ENCODE measurements at places on chromosomes 2 and 18. TPM values are rescaled to one million over a fixed set of nuclear protein-coding genes. Genes with fewer than 3 reads are reported as not detected.
A peak's percentile ranks its signal among the peaks of the same experiment; 100 is the strongest.

DNA sequence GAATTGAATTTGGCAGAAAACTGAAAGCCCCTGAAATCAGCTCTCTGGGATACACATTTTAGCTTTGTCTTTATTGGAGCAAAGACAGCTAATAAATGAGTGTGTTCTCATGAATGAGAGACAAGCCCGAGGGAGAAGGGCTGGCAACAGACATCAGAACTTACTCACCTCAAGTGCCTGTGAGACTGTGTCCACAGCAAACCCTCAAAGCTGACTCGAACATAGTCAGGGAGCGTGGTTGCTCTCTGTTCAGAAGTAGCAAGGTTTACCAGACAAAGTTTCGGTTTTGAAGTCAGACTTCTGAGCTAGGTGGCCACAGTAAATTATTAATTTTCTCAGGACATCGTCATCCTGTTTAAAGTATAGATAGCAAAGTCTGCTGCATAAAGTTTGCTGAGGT, 207.9 kb downstream of the CMPK2 start:
- H3K4me3 ChIP-seq: no peak overlapping the region
- no peak for DNase-seq
- no peaks in the 10 kb centered on the region for H3K4me1 ChIP-seq

DNA sequence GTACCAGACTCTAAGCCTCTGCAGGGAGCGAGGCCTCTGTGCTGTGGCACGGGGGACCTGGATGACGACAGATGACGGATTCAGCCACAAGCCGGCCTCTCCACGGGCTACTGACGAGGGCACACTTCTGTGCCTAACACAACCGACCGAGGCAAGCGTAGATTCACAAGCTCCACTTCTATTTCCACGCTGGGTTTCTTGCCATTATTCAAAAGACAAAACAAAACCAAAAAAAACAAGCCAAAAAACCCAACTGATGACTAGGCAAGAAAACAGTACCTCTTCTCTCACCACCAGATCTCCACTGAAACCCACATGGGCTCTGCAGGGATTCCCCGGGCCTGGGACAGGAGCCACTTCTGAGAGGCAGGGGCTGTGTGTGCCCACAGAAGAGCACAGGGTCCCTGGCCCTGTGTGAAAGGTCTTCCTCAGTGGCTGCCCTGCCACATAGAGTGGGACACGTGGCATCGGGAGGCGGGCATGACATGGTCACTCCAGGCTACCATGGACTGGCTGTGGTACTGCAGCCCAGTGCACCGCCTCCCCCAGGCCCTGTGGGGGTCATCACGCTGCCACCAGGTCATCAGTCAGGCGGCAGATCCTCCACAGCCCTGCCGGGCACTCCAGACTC, 254.7 kb downstream of the HDAC4 start:
- DNase-seq: peak; percentile 16
- H3K4me3 ChIP-seq: no peak overlapping the region
- H3K27me3 ChIP-seq: no peaks in the 10 kb centered on the region
- H3K36me3 ChIP-seq: no peaks in the 10 kb centered on the region
- H3K27ac ChIP-seq: no peak overlapping the region

GRCh38 chr2:207534417-207534816, 4.7 kb downstream of the CREB1 start:
- no peaks in the 10 kb centered on the region for H3K27me3 ChIP-seq
- peaks cover 15% of the 10 kb centered on the region for H3K4me1 ChIP-seq
- H3K27ac ChIP-seq: peak overlapping the region; percentile 6
- no peak for DNase-seq

DNA sequence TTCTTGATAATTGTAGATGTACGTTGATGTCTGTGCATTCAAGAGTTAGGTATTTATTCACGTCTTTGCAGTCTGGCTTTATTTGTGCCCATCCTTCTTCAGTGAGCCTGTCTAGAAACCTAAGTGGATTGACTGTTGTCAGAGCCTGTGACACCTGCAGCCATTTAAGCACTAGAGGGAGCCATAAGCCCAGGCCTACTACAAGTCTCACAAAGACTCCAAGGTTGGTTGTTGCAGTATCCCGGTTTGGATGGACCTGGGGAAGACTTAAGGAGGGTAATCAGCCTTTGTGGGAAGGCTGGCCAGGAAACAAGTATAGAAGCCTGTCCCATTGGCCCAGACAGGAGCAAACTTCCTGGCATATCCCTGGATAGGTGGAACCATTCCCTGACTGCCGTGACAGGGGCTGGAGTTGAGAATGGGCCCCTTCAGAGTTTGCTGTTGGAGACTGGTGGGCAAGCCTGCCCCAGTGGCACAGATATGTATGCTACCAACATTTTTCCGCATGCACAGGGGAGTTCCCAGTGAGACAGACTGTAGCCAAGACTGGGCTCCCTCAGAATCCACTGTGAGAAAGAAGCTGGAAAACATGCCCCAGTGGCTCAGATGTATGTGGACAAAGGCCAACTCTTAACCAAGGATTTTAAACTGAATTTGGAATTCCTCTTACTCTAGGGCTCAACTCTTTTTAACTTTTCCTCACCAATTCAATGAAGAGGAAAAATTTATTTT, 9.3 kb upstream of the LRRC30 start:
- no peak overlapping the region for H3K4me3 ChIP-seq
- no peaks in the 10 kb centered on the region for H3K4me1 ChIP-seq
- peak; percentile 4 for DNase-seq
- no peaks in the 10 kb centered on the region for H3K27me3 ChIP-seq

- H3K27me3 ChIP-seq: no peaks in the 10 kb centered on the region
- no peaks in the 10 kb centered on the region for H3K4me1 ChIP-seq
- no peak overlapping the region for H3K4me3 ChIP-seq
- DNase-seq: no peak
These were observed 86.6 kb downstream of the MARCO start for GRCh38 chr2:119028327-119029174.

DNA sequence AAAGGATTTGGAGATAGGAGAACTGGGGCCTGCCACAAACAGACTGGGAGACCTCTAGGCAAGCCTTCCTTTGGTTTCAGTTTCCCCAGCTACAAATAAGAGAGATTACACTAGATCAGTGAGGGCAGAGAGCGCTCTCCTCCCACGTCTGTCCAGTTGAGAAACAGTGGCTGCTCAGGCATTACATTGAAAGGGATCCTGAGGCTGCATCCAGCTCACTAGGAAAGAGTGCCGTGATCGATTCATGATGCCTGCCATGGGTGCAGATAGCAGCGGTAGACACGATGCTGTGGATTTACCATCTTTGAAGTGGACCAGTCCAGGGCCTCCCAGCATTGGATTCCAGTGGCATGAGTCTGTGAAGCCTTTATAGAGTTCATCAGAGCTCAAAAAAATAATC, 62.6 kb downstream of the EN1 start:
- H3K36me3 ChIP-seq: no peaks in the 10 kb centered on the region
- H3K4me3 ChIP-seq: no peak overlapping the region
- no peaks in the 10 kb centered on the region for H3K4me1 ChIP-seq
- H3K27ac ChIP-seq: no peak overlapping the region
- H3K27me3 ChIP-seq: peaks cover 2% of the 10 kb centered on the region
- no peak for DNase-seq

The RMC1 gene
- total RNA-seq: 41.9 TPM

DNA sequence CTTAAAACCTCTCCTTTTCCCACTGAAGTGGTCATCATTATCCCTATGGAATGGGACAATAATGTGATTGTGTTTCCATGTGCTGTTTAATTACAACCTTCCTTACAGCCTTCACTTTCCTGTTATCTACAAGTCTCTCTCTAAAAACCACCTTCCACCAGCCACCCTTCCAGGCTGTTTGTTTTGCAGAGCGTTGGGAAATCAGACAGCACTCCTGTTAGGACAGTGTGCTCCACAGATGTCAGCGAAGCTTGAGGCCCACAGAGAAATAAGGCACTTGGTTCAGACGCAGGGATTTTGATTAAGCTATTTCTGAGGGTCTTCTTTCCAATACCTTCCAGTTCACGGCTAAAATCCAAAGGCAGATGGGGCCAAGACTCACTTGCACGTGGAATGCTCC, 32.3 kb upstream of the ASPRV1 start:
- H3K27ac ChIP-seq: no peak overlapping the region
- no peaks in the 10 kb centered on the region for H3K4me1 ChIP-seq
- H3K36me3 ChIP-seq: peaks cover 6% of the 10 kb centered on the region
- H3K27me3 ChIP-seq: no peaks in the 10 kb centered on the region

GRCh38 chr2:162072976-162073887, 783 bp downstream of the DPP4 start:
- H3K27ac ChIP-seq: peak overlapping the region; percentile 28
- H3K36me3 ChIP-seq: no peaks in the 10 kb centered on the region
- peak overlapping the region; percentile 91 for H3K4me3 ChIP-seq

DNA sequence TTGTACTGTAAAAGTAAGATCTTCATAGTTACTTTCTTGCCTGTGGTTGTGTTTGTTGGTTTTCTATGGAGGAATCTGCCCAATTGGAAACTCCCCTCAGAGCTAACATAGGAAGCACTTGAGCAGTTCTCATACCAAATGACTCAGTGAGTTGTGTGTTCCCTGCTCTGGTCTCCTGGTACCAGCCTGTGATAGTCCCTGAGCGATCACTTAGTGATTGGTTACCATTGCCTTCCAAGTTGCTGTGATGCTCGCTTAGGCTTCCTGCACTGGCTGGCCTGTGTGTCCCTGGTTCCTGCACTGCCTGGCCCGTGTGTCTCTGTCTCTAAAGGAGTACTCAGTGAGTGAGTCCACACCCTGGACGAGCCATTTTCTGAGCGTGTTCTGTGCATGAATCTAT, 133.0 kb downstream of the MAP4K4 start:
- peaks cover 4% of the 10 kb centered on the region for H3K36me3 ChIP-seq
- no peaks in the 10 kb centered on the region for H3K27me3 ChIP-seq
- no peak for DNase-seq
- no peak overlapping the region for H3K4me3 ChIP-seq

GRCh38 chr2:65932571-65932970, 500.2 kb upstream of the SPRED2 start:
- DNase-seq: no peak
- H3K4me3 ChIP-seq: no peak overlapping the region
- H3K27ac ChIP-seq: no peak overlapping the region

The FAM110C gene
- not detected for total RNA-seq

The C2orf15 gene
- 1.1 TPM for total RNA-seq

GRCh38 chr2:22110244-22110651, 986.5 kb downstream of the TDRD15 start:
- H3K27me3 ChIP-seq: no peaks in the 10 kb centered on the region
- H3K36me3 ChIP-seq: no peaks in the 10 kb centered on the region
- H3K27ac ChIP-seq: no peak overlapping the region
- H3K4me3 ChIP-seq: no peak overlapping the region
- DNase-seq: no peak
- no peaks in the 10 kb centered on the region for H3K4me1 ChIP-seq

DNA sequence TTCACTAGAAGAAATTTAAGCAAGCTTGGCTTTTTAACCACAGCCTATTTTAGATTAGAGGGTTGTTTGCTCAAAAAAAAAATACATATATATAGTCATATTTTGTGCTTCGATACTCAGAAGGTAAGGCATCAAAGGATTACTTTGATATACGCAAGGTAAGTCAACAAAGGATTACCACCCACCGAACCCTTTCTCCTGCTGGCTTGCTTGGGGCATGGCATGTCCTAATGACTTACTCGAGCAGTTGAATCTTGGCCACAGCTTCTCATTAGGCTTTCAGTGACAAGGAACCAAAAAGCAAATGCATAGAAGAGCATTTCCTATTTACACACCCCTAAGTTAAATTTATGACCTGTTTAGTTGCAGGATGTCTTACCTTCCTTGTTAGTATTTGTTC, 295.7 kb downstream of the AGAP1 start:
- H3K36me3 ChIP-seq: no peaks in the 10 kb centered on the region
- no peaks in the 10 kb centered on the region for H3K4me1 ChIP-seq
- no peak overlapping the region for H3K27ac ChIP-seq
- H3K27me3 ChIP-seq: no peaks in the 10 kb centered on the region

- H3K4me1 ChIP-seq: no peaks in the 10 kb centered on the region
- no peak overlapping the region for H3K4me3 ChIP-seq
- H3K27me3 ChIP-seq: no peaks in the 10 kb centered on the region
- H3K27ac ChIP-seq: no peak overlapping the region
- no peak for DNase-seq
These were observed 343.9 kb downstream of the DYSF start for GRCh38 chr2:71797035-71797810.

DNA sequence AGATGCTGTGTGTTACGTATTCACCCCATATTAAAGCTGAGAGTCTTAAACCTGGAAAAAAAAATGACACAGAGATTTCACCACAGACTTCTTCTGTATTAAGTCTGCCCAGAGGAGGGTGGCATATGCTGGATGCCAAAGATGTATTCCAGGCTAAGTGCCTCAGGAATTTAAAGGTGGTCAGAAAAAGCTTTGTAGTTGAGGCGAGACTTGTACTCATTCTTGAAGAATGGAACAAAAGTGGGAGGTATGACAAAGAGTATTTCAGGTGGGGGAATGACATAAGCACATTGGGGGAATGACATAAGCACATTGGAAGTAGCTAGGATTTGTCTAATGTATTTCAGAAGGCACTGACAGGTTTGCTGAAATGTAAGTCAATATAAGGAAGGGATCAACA, 98.6 kb downstream of the BABAM2 start:
- no peak overlapping the region for H3K4me3 ChIP-seq
- DNase-seq: no peak
- no peak overlapping the region for H3K27ac ChIP-seq
- no peaks in the 10 kb centered on the region for H3K36me3 ChIP-seq
- H3K4me1 ChIP-seq: no peaks in the 10 kb centered on the region

The SKOR2 gene
- not detected for total RNA-seq

GRCh38 chr18:29383311-29384273, 1206.7 kb upstream of the CDH2 start:
- H3K4me3 ChIP-seq: no peak overlapping the region
- no peaks in the 10 kb centered on the region for H3K4me1 ChIP-seq
- no peaks in the 10 kb centered on the region for H3K36me3 ChIP-seq
- peak; percentile 11 for DNase-seq
- no peak overlapping the region for H3K27ac ChIP-seq

The RAB6C gene
- total RNA-seq: not detected

All from GM12878 (cell line).